ENCODE measurements at places on chromosomes 3 and 15.

- peak; percentile 95 for DNase-seq
Observed at GRCh38 chr3:186826976-186827857, 15.3 kb upstream of the ADIPOQ start.

- DNase-seq = peak; percentile 54
Observed at GRCh38 chr3:60217156-60217911, 1033.9 kb downstream of the FHIT start.

GRCh38 chr3:189277711-189278110, 105.9 kb downstream of the TPRG1 start:
- DNase-seq = no peak

- peak; percentile 76 for DNase-seq
Observed at GRCh38 chr15:50627351-50628055, 59.1 kb downstream of the TRPM7 start.

DNA sequence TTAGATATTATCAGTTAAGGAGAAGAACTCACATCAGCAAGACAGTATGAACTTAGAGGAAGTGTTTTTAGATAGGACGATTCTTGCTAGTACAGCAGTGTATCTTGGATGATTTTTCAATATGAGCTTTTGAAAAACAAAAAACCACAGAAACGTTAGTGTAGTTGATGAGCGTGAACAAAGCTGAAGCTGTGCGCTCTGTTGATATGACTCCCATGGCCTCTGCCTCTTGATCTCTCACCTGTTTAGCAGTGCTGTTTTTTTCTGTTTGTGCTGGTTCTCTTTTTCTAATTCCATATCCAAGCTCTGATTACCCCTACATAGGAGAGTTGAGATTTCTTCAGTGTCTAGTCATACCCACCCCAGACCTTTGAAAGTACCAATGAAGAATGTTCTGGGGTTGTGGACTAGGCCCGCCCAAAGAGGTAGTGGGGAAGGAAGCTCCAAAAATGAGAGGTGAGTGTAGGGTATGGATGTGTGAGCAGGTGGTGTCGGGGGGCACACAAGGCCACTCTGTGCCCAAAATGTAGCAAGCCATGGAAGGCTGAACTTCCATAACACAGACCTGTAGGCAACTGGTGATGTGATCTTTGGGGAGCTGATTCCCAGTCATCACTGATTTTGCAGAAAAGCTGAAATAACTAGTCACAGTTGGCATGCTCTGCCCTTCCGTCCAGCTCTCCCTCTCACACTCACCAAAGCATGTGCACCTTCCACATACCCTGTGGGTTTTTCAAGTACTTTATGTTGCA, 20.0 kb upstream of the CMTM7 start:
- DNase-seq = no peak

DNA sequence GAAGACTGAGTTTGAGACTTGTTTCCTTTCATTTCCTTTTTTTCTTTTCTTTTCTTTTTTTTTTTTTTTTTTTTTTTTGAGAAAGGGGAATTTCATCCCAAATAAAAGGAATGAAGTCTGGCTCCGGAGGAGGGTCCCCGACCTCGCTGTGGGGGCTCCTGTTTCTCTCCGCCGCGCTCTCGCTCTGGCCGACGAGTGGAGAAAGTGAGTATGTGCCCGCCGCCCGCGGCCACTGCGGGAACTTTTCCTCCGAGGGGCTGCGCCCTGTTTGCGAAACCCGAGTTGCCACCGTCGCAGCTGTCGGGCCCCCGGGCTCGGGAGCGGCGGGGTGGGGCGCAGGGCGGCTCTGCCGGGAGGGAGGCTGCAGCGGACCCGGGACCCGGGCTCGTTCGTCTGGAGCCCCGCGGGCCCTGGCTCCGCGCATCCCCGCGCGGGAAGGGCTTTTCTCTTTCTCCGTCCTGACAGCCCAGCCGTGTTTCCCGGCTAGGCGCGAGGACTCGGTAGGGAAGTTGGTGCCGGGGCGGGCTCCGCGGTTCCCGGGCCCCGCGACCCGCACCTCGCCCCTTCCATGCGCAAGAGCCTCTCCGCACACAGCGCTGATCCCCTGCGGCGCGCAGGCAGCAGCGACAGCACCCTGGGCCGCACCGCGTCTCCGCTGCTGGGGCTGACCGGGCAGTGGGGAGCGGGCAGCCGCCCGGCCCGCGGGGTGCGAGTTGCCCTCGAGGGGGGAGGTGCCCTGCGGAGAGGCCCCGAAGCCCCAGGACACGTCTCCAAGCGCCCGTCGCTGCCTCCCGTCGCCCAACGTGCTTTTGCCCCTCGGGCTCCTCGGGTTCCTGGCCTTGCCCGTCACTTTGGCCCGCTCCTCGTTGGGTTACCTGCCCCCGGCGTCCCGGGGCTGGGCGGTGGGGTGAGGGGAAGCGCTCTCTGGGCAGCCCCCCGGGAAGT, 1.4 kb downstream of the IGF1R start:
- peak; percentile 7 for DNase-seq

DNA sequence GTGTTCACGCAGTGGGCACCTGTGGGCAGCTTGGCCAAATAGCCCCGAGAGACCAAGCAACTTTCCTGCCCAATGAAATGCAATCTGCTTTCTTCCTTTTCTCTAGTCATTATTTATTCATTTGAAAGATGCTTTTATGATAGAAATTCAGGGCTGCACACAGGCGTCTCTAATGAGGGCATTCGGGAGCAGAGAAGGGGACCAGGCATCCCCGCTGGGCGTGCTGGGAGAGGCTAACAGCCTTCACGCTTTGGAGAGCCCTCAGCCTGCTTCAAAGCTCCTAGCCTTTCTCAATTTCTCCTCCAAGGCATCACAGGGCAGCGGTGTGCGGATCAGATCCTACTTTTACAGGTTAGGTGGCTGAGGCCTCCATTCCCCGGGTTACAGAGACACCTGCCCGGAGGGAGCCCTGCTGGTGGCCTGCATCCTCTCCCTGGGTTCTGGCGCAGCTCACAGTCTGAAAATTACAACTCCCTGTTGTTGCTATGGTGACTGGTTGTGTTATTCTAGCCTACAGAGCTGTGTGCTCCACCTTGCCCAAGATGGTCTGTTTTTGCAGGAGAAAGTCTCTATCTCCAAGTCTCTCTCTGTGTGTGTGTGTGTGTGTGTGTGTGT, 21.8 kb upstream of the KLF13 start:
- DNase-seq = peak; percentile 32

DNA sequence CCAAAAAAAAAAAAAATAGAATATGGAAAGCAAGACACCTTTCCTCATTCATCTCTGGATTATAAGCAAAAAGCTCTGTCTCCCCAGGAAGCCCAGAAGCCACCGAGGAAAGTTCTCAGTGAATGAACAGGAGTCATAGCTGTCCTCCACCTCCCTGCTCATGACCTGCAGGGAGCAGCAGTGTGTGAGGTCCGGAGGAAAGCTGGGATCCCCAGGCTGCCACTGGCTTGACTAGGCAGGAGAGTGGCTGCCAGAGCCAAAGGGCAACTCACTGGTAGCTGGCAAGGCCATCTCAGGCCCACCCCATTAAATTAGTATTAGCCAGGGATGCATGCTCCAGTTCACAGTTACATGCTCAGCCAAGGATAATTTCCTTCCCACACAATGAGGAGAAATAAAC, 191.6 kb upstream of the STT3B start:
- DNase-seq = no peak

- no peak for DNase-seq
Observed at GRCh38 chr3:186097663-186098451, 11.0 kb downstream of the ETV5 start.

Data from trophoblast cell (in vitro differentiated cells and primary cell).